ENCODE measurements at places on chromosomes 2 and 18. TPM values are rescaled to one million over a fixed set of nuclear protein-coding genes. Genes with fewer than 3 reads are reported as not detected.

Gene IL36RN
- not detected for total RNA-seq

Gene SP5
- 1.9 TPM for total RNA-seq

Gene TMEM169
- 0.33 TPM for total RNA-seq

Gene SERPINB11
- not detected for total RNA-seq

Gene SEPTIN10
- 83.7 TPM for total RNA-seq

Gene RGPD3
- 0.18 TPM for total RNA-seq

Gene SPOPL
- total RNA-seq: 26.2 TPM

Gene CMPK2
- total RNA-seq: 4.2 TPM

Gene BCL11A
- not detected for total RNA-seq

Gene OSGEPL1
- 4.7 TPM for total RNA-seq

Gene REG3G
- total RNA-seq: 0.48 TPM

Gene DSC3
- total RNA-seq: 0.38 TPM

Gene DAPL1
- total RNA-seq: 3.7 TPM

Gene ASB18
- not detected for total RNA-seq

All from ovary (tissue), 10 donors.